Left ventricle myocardium inferior (tissue), 1 donor: ENCODE measurements at places on chromosomes 5 and 9.
A peak's percentile ranks its signal among the peaks of the same experiment; 100 is the strongest.

- DNase-seq, result no peak
Observed at GRCh38 chr5:123429221-123429954, 6.2 kb upstream of the CEP120 start.

- DNase-seq, result peak; percentile 79
Observed at GRCh38 chr9:126611592-126612325, 2.0 kb upstream of the LMX1B start.

DNA sequence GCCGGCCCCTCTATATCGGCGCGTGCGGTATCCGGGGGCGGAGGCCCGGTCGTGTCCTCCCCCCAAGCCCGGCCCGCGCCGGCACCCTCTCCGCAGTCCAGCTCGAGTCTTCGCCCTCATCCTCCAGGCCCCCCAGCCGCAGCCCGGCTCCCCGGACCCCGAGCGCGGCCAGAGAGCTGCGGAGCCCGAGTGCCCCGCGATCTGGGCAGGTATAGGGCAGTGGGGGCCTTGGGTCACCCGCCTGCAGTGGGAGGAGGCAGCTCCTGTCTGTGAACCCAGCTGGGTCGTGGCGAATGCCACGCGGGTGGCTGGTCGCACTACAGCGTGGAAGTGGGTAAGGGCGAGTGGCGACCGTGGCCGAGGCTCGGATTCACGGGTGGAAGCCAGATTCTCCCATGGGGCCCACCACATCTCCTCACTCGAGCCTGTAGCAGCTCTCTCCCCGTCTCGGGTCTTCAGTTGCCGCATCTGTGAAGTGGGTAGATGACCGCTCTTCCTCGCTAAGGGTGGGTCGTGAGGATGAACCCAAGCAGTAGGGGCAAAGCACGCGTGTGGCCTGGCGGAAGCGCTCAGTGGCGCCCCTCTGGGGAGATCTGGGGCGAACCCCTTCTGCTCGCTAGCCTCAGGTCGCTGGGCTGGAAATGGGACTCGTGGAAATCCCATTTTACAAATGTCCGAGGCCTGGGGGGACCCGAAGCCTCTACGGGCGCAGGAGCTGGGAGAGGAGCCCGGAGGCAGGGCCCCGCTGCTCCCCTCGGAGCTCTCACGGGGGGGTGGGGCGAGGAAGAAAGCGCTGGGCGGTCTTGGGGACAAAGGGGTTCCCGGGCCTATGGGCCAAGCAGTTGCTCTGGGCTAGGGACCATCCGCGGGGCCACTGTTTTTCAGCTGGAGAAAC, 1.9 kb downstream of the NR5A1 start:
- no peak for DNase-seq

GRCh38 chr9:124122321-124122720, 110.8 kb downstream of the LHX2 start:
- no peak for DNase-seq

GRCh38 chr5:55278778-55279177, 28.7 kb downstream of the DHX29 start:
- no peak for DNase-seq

GRCh38 chr5:123936548-123936947, 424.6 kb downstream of the CSNK1G3 start:
- no peak for DNase-seq

DNA sequence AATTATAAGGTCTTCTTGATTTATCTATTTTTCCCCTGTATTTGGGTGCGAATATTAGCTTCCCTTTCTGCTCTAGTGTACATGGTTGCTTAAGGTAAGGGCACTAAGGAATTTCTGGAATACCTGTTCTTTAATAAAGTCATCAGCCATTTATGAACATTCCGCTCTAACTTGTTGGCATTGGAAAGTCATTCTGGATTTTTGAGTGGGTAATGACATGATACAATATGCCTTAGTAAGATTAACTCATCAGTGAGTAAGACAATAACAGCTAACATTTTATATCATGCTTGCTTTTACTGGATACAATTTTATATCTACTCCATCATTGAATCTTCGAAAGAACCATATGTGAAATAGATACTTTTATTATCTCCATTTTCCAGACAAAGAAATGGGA, 196.1 kb downstream of the ARRDC3 start:
- no peak for DNase-seq

GRCh38 chr5:169286572-169287300, 14.2 kb downstream of the SLIT3 start:
- DNase-seq, result peak; percentile 38

DNA sequence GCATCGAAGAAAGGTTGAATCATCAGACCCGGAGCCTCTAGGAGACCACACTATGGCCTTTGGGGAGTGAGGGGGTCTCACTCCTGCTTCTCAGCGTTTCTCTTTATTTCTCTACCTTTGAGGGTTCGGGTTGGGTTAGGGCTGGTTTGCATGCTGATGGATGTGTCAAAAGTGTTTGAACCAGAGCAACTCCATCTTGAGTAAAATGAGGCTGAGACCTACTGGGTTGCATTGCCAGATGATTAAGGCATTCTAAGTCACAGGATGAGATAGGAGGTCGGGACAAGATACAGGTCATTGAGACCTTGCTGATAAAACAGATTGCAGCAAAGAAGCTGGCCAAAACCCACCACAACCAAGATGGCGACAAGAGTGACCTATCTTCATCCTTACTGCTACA, 44.9 kb upstream of the TCF7 start:
- DNase-seq, result no peak

GRCh38 chr5:169544264-169544950, 39.2 kb upstream of the SPDL1 start:
- no peak for DNase-seq

DNA sequence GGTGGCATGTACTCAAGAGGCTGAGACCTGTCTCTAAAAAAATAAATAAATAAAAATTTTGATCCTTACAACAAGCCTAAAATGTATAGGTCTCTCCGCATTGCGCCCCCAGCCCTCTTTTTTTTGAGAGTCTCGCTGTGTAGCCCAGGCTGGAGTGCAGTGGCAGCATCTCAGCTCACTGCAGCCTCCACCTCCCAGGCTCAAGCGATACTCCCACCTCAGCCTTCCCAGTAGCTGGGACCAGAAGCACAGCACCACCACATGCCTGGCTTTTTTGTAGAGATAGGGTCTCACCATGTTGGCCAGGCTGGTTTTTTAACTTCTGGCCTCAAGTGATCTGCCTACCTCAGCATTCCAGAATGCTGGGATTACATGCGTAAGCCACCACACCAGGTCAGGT, 2.2 kb upstream of the GARIN3 start:
- DNase-seq, result no peak

DNA sequence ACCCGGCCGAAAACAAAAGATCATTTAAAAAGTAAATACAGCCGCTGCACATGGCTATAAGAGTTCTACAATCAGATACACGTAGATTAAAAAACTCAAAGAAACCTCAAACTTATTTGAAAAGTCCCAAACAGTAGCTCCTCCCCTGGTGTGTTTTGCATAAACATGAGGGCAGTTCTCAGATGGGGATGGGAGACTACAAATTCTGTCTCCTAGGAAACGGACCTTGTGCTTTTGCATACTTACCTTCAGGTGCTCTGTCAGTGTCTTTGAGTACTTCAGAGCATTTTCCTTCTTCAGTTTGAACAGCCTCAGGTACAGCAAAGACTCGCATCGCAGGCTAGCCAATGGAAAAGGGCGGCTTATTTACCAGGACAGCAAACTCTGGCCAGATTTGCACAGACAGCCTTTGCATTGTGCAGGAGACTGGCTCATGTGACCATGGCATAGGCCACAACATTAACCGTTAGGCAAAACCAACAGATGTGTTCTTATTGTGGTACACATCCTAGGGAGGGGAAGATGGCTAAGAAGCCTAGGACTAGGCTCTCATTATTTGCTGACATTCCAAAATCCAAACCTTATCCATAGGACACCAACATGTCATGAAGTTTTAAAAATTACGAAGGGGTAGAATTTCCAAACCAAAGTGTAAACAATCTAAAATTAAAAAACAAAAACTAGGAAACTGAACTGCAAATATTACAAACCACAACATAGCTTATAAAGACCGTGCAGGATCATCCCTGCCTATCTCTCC, 12.8 kb downstream of the LEAP2 start:
- no peak for DNase-seq

- no peak for DNase-seq
Observed at GRCh38 chr9:109167716-109168115, 667 bp upstream of the FRRS1L start.

DNA sequence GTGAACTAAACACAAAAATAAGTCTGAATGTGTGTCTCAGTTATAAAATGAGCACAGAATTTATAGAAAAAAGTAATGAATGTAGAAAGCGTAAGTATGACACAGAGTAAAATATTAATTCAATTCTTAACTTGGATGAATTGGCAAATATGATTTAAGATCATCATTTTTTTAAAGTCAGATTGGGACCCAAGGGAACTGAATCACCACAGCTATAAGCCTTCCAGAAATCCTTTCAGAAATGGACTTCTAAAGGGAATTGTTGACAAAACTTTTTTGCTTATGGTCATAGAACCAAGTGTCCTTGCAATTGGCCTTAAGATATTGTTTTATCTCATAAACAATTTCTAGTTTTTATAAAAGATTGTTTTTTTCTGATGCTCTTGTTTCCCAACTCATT, 495.1 kb upstream of the DAB2 start:
- DNase-seq, result no peak

DNA sequence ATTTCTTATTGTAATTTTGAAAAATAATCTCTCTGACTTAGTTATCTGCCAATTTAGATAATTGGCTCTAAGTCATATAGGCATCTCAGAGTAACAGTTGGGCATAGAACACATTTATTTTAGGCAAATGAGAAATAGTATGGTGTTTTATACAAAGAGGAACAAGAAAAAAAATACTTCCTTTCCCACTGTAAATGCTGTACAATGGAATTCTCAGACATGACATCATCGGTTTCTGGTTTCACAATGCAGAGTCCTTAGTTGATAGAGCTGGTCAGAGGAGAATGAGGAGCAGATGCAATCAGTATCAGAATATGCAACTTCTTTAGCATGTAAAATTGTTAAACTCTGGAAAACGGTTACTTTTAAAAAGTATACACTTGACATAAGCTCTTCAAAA, 49.4 kb downstream of the PLK2 start:
- no peak for DNase-seq

DNA sequence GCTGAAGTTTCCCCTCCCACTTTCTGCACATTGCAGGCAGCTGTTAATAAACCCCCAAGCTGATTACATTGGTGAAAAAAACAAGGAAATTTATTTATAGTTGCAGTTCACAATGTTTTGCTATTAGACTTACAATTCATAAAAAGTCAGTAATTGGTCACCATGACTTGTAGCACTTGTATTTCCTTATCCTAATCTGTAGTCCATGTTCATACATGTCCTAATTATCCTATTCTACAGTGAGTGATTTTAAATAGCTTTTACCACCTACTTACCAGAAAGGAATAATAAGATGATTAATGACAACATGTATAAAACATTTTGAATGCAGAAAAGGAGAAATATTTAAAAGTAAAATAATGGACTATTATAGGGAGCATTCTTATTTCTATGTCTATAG, 760.0 kb upstream of the RIOK2 start:
- DNase-seq, result no peak

GRCh38 chr5:1666812-1667588, 132.6 kb downstream of the MRPL36 start:
- no peak for DNase-seq

DNA sequence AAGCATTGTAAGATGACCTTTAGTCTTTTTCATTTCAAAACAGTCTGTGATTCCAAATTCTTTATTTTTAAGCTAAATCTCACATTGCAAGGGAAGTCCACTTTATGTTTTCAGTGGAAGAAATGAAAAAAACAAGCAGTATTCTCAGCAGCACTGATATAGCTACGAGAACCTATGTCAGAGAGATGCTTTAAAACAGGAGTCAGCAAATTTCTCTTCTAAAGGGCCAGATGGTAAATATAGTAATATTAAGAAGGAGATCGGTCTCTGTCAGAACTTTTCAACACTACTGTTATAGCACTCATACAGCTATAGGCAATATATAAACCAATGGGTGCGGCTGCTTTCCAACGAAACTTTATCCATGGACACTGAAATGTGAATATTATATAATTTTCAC, 18.7 kb downstream of the IL31RA start:
- DNase-seq, result no peak

DNA sequence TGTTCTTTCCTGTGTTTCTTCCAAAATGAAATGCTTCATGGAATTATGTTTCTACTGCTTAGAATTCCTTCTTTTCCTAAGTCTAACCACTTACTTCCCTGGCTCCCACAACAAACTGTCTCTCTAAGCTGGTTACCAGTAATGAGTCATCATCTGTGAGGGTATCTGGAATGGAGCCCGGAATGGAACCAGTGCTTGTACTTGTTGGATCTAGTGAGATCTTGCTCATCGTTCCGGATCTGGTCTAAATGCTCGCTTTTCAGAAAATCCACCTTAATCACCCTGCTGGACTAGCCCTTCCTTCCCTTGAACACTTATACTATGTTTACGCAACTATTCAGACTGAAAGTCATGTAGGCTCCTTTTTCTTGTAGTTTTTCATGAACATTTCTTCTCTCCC, 184.8 kb downstream of the PBX3 start:
- no peak for DNase-seq

DNA sequence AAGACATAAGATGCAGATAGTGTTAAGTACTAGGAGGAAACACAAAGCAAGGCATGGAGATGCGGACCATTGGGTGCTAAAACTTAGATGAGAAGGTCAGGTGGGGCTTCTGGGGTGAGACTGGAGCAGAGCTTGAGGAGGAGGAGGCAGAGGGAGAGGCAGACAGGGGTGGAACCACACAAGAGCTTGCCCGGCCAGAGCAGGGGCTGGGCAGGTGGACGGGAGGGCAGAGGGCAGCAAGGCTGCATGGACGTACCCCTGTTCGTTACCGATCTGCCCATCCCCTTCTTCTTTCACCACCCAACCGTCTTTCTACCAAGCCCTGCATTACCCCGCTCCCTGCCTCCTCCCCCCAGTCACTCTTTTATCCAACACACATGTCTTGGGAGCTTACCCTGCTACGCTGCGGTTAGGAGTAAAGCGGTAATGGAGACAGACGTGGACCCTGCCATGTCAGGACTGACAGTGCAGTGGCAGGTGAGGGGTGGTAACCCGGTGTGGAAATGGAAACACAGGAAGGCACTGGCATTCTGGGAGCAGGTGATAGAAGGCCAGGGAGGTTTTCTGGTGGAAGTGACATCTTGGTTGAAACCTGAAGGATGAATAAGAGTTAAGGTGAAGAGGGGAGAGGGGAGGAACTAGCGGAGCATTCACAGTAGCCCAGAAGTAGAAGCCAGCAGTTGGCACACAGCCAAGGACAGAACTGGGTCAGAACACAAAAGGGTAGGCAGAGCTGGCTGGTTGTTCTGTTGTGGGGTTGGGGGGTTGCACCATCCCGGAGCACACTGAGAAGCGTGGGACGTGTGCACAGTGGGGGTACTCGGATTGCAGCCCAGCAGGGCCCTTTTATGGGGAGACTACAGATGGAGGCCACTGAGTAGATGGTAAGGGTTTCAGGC, 167.2 kb downstream of the CACNA1B start:
- no peak for DNase-seq

DNA sequence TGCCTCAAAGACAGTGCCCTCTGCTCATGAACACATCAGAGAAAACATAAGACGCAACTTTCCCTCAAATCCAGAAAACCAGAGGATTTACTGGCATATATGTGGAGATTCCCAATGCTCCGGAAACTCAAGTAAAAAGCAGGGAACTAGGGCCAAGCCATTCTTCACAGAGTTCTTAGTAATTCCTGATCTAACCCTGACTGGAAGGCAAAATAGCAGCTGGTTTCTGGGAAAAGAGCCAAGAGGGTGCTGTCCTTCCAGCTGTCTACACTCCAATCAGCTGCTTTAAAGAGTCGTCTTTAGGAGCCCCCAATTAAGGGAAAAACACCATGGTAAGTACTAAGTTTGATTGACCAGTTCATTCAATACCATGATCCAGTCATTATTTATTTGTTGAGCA, 49.6 kb downstream of the GNA14 start:
- peak; percentile 17 for DNase-seq
